ENCODE measurements at places on chromosomes 6 and 20.

- DNase-seq: no peak
Measured at GRCh38 chr6:125584468-125584939, 164.9 kb upstream of the HEY2 start.

DNA sequence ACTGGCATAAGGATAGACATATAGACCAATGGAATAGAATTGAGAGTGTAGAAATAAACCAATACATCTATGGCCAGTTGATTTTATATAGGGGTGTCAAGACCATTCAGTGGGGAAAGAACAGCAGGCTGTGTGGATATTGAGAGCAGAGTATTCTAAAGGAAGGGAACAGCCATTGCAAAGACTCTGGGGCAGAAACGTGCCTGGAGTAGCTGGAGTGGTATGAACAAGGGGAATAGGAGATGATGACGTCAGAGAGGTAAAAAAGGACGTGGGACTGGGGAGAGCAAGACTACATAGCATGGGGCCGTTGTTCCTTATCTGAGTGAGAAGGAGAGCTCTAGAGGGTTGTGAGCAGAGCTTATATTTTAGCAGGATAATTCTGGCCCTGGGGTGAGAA is 85.2 kb downstream of the TOX2 start:
- no peak for DNase-seq

- DNase-seq: no peak
Measured at GRCh38 chr6:125182237-125183008, 28.9 kb downstream of the TPD52L1 start.

DNA sequence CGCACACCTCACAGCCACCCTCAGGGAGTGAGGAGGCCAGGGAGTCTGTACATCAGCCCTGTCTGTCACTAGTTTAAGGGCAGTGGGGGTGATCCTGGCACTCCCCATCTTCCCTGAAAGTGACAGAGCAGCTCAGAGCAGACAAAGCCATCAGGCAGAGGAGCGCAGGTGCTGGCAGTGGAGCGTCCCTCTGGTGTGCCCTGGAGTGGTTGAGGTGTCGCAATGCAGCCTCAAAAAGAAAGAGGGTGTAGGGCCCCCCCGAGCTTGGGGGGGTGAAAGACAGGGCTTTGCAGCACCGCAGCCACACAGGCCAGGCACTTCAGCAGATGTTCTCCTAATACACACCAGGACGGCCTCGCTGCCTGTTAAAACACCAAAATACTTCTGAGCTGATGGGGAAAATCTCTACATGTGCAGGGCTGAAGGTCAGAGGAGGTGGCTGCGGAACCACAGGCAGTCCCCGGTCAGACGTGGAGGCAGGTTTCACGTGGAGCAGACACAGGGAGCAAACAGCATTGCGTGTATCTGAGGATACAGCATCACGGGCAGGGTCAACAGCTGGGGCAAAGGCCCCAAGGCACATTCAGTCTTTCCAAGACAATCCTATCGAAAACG is 69.5 kb downstream of the PREX1 start:
- DNase-seq: no peak

DNA sequence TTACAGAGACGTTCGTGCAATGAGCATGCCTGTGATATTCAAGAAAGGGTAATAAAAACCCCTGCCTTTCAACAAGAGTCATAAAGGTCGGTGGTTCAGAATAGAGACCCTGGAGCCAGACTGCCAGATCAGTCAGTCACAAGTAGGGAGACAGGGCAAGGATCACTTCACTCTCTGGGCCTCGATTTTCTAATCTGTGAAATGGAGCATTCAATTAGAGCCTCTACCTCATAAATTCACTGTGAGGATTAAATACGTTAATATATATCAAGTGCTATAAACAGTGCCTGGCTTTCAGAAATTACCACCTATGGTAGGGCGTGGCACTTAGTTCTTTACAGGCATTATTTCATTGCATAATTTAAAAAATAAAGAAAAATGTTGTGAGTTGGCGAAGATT is 43.7 kb upstream of the EYA2 start:
- DNase-seq: no peak

DNA sequence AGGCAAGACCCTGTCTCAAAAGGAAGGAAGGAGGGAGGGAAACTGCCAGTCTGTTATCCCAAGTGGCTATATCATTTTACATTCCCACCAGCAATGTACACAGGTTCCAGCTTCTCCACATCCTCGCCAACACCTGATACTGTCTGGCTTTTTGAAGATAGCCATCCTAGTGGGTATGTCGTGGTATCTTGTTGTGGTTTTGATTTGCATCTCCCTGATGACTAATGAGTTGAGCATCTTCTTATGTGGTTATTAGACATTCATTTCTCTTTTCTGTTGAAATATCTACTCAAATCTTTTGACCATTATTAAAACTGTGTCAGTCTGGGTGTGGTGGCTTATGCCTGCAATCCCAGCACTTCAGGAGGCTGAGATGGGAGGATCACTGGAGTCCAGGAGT is 47.9 kb upstream of the ARID1B start:
- no peak for DNase-seq

Data from cortex of kidney (tissue), 1 donor.